ENCODE measurements at places on chromosomes 6 and 20. TPM values are rescaled to one million over a fixed set of nuclear protein-coding genes. Genes with fewer than 3 reads are reported as not detected.
A peak's percentile ranks its signal among the peaks of the same experiment; 100 is the strongest.

CST4 gene
- total RNA-seq, result not detected

RPS10 gene
- total RNA-seq, result 1,790 TPM

CLPSL2 gene
- not detected for total RNA-seq

- peak; percentile 92 for DNase-seq
These were observed 32.6 kb upstream of the PHACTR3 start for GRCh38 chr20:59571551-59572314.

- DNase-seq, result no peak
These were observed 45.1 kb downstream of the SCAND1 start for GRCh38 chr20:35909176-35909575.

- no peak for DNase-seq
These were observed 127.9 kb upstream of the ADGRF1 start for GRCh38 chr6:47169785-47170616.

DNA sequence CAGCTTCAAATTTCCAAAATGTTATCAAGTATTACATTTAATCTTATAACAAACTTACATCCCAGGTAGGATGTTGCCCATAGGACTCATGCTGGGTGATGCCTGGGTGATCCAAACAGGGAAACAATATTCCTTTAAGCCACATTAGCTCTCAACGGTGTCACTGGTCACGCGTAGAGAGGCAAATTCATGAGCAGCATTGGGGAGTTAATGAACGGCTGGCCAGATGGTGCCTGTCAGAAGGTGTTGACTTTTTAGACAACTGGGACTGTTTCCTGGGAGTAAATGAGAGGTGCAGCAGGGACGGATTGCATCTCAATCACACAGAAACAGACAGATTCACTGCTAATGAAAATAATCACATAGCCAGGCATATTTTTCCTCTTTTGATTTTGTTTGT is 83.3 kb upstream of the ID4 start:
- DNase-seq, result peak; percentile 14

GRCh38 chr6:127518191-127518709 is 885 bp downstream of the MTCL3 start:
- no peak for DNase-seq

DNA sequence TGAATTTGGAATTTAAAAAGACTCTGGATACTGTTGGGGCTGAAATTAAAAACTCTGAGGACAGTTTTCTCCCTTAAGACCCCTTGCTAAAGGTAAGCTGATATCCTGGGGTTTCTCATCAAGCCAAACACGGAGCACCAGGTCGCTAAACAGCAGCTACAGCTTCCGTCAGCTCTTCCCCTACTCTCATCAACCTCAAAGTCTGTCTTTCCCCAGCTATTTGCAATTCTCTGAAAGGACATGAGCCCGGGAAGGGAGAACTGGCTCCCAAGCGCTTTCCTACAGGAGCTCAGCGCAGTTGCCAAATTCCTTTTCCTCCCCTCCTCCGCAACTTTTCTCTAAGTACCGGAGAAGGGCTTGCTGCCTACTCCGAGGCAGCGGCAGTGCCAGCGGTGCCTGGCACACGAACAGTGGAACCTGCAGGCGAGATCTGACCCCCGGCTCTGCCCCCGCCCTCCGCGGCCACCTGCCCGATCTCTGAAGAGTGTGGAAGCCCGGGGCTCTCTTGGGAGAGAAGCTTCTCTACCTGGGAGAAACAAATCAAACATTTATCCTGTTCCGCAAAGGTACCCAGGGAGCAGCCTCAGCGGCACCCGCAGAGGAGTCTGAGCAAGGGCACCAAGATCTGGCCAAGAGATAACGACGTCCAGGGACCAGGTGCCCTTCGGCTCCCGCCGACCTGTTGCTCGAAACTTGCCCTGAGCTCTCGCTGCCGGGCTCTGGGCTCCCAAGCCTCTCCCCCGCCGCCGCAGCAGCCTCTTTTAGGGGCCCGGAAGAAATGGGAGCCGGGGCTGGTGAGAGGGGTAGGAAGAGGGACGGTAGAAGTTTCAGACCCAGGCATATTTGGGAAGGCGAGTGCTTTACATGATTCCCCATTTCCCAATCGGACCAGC is 2.2 kb downstream of the CBLN4 start:
- DNase-seq, result peak; percentile 3
